ENCODE measurements at places on chromosomes 7 and 10.

- no peak for DNase-seq
Measured at GRCh38 chr7:104206841-104207240, 972 bp downstream of the ORC5 start.

GRCh38 chr7:142642316-142642715 lies 107.0 kb upstream of the PRSS1 start:
- DNase-seq: no peak

- no peak for DNase-seq
Measured at GRCh38 chr7:110604206-110604605, 486.7 kb upstream of the LRRN3 start.

DNA sequence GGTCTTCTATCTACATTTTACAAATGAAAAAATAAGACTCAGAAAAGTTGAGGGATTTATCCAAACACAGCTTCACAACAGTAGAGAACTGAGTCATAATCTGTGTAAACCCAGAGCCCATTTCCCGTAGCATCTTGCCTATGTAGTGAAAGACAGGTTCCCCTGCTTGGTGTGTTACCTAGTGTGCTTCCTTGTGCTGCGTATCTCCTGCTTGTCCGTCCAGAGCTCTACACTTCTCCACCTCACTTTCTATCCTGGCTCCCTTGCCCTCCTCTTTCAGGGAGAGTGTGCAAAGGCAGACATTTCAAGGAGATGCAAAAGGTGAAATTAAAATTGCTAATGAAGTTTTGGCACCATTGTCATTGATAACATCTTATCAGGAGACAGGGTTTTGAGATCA lies 1.4 kb upstream of the ASNS start:
- no peak for DNase-seq

DNA sequence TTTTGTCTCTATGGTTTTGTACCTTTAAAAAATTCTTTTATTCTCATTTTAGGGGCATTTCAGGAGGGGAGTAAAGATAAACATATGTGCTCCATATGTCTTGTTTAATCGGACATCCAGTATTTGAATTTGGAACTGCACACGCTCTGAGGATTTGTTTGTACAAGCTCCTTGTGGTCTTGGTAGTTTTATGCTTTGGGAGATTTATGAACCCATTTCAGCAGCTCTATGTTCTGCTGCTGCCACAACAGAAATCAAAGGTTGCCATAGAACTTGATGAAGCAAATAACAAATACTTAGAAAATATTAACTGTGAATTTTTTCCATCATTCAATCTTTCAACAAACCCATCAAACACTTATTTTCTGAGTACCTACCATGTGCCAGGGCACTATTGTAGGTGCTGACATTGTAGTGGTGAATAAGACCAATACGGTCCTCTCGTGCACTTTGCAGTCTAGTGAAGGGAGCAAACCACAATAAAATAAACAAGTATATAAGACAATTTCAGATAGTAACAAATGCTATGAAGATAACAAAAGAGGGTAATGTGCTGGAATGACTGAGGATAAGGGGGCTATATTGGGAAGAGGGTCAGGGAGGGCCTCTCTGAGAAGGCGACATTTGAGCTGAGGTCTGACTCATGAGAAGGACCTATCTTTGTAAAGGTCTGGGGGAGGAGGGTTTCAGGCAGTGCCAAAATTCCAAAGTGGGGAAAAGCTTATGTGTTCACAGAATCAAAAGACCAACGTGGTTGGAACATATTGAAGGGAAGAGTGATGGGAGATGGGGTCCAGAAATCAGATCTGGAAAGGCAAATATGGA lies 30.4 kb downstream of the MYPN start:
- DNase-seq: no peak

- DNase-seq: no peak
Measured at GRCh38 chr7:67343114-67343513, 346.5 kb downstream of the TYW1 start.
